ENCODE measurements at places on chromosomes 6 and 20.

- DNase-seq = no peak
Observed at GRCh38 chr6:151029970-151030369, 164.5 kb downstream of the MTHFD1L start.

- DNase-seq = peak; percentile 35
Observed at GRCh38 chr20:52226370-52226769, 34.8 kb upstream of the ZFP64 start.

DNA sequence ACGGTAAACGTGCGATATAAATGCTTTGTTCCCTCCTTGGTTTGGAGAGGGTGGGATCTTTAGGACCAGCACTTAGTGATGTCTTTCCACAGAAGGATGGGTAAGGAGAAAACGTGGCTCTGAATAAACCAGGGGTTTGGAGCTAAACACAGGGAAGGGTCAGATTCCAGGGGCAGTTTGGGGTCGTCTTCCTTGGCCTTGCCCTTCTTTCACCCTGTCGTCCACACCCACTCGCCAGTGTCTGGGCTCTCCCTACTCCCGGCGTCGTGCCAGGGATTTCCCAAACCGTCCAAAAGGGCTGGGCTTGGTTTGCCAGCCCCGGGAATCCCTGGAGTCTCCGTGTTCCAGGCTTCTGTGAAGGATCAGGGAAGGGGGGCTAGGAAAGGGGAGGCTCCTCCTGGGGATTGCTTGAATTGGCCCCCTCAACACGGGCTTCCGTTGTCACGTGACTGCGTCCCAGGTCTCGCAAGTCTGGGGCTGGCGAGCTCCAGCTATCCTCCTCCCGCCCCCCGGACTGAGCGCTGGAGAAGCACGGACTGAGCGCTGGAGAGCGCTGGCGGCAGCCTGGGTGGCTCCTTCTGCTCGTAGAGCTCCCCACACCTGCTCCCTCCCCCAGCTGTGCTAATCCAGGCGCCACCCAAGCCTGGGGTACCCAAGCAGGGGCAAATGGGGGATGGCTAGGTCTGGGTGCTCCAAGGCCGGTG lies 9.4 kb upstream of the ARMC12 start:
- DNase-seq = peak; percentile 93

DNA sequence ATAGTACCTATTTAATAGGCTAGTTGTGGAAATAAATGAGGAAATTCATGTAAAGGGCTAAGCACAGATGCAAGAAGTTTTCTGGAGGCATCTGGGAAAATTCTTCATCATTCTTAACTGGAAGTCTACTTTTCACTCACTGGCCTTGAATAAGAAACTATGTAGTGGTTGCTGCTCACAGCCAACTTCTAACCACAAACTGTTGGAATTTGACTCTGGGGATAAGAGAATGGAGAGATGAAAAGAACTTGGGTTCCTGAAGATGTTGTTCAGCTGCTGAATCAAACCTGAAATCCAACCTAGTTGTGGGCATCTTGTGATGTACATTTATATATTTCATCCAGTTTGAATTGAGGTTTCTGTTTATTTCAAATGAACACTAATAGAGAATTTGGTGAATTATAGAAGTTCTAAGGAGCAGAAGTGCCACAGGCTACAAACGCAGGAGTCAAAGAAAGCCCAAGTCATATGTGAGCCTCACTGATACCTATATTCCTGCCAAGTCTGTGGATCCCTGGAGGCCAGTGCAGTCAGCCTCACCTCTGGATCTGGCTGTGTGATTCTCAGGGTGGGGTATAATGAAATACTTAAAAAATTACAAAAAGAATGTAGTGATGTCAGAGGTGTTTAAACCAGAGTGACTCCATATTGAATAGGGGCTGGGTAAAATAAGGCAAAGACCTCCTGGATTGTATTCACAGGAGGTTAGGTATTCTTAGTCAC lies 18.7 kb upstream of the MEI4 start:
- no peak for DNase-seq

GRCh38 chr20:25527949-25528348 lies 57.4 kb downstream of the NINL start:
- DNase-seq = no peak

DNA sequence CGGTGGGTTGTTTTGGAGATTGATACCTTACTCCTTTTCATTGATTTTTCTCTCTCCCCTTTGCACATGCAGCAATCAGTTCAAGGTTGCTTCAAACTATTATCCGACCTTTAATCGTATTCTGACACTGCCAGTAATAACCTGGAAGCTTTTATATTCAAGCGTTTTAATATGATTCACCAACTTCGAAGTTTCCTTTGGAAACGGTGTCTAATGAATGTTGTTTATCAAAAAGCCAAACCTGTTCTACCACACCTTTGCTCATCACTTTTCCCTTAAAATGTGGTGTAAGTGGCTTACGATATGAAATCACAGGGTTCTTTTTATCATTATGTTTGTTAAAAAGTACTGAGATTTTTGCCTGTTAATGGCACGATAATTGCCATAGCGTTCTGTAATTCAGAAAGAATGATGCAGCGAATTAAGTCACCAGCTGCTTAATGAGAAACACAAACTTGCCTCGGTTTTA lies 660 bp downstream of the STXBP5 start:
- peak; percentile 20 for DNase-seq

DNA sequence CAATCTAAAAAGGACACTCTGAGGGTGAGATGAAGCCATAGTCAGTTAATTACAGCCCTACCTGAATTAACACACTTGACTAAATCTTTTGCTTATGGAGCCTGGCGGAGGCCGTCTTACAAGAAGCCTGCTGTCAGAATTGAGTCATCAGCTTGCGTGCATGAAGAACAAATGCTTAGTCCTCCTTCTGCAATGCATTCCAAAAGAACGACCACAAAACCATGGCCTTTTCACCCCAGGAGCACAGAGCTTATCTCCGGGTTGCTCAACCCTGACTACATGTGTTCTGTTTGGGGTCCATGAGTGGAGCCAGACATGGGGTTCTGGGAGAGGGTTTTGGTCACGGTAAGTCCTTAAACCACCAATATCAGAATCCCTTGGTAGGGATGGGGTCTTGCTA lies 318.1 kb downstream of the CLIC5 start:
- no peak for DNase-seq

DNA sequence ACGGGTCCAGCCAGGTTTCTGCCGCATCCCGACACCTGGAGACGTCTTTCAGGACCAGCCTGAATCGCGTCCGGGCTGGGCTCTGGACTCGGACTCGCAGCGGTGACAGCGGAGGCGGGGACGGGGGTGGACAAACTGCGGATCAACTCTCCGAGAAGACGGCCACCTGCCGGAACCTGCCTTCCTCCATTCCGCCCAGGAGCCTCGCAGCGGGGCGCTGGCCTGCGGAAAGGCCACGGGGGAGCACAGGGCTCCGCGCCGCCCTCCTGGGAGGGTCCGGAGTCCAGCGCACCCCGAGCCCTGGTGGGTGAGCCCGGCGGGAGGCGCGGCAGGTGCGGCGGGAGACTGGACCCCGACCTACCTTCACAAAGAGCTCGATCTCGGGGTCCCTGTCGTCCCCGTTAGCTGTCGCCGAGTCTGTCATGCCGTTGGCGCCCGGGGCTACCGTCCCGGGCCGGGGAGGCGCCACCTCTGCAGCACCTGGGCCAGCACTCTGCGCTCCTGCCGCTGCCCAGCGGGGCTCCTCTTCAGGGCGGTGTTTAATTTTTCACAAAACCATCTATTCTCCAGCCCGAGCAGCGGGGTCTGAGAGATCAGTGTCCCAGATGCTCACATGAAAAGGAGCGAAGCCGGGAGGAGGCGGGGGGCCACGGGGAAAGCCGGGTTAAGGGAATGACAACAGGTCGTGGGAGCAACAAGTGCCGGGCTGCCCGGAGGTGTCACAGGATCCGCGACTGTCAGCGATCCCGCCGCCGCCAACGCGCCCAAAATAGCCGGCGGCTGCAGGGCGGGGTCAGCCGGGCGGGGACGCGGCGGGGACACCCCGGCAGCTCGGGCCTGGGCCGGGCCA lies at the start of gene CLIC5:
Gene CLIC5 (minus strand): TSS at position 742 of the 850 bp plus-strand sequence. CDS start 318 bp downstream, at position 424.
- peak; percentile 35 for DNase-seq

- DNase-seq = no peak
Observed at GRCh38 chr6:36598739-36599318, 4.7 kb downstream of the SRSF3 start.

DNA sequence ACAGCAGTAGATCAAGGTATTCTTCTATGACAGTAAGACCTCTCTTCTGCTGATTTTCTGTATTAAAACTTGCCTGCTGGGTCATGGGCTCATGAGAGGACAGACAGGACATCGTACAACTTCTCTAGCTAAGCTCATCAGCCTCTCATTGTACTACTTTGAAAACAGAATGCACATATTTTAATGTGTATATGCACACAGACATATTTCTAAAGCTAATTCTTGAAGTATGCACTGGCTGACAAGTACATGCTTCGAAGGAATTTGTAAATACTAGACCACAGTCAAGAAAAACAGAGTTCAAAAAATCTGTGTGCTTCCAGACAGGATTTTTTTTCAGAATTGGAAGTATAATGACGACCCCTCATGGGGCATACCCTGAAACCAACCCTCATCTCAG lies 81.7 kb upstream of the CD83 start:
- DNase-seq = no peak

DNA sequence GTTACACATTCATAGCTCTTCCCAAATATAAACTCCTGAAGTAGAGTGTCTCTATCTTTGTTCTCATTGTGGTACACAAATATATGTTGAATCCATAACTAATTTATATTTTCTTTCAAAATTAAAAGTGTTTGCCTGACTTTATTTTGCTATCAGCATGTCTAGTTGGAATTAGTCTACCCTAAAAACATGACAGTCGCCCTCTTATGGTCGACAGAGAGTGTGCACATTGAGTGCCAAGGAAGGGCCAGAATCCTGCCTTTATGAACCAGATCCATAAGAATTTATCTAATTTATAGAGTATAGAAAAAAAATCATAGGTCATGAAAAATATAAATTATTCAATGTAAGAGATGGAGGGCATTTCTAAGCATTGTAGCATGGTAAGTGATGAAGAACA lies 12.3 kb upstream of the DEFB112 start:
- DNase-seq = no peak

GRCh38 chr6:143708889-143709288 lies 31.1 kb downstream of the PHACTR2 start:
- DNase-seq = no peak

DNA sequence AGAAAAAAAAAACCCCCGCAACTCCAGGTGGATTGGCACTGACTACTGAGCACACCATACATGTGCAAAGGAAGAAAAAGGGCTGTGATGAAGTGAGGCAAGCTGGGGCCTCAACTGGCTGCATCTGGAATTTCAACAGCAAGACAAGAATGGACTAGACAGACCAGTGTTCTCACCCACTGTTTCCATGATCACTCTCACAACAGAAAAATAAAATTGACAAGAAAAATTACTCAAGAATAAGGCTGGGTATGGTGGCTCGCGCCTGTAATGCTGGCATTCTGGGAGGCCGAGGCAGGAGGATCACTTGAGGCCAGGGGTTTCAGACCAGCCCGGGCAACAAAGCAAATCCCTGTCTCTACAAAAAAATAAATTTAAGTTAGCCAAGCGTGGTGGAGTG lies 18.8 kb downstream of the ZNF217 start:
- no peak for DNase-seq

DNA sequence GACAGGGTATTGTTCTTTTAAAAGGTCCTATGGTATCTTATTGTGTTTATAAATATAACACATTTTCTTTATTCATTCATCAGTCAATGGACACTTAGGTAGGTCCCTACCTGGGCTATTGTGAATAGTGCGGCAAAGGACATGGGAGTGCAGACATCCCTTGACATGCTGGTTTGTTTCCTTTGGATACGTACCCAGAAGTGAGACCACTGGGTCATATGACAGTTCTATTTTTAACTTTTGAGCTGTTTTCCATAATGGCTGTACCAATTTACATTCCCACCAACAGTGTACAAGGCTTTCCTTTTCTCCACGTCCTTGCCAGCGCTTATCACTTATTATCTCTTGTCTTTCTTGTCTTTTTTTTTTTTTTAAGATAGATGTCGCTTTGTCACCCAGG lies 627.5 kb downstream of the PRKN start:
- DNase-seq = no peak

DNA sequence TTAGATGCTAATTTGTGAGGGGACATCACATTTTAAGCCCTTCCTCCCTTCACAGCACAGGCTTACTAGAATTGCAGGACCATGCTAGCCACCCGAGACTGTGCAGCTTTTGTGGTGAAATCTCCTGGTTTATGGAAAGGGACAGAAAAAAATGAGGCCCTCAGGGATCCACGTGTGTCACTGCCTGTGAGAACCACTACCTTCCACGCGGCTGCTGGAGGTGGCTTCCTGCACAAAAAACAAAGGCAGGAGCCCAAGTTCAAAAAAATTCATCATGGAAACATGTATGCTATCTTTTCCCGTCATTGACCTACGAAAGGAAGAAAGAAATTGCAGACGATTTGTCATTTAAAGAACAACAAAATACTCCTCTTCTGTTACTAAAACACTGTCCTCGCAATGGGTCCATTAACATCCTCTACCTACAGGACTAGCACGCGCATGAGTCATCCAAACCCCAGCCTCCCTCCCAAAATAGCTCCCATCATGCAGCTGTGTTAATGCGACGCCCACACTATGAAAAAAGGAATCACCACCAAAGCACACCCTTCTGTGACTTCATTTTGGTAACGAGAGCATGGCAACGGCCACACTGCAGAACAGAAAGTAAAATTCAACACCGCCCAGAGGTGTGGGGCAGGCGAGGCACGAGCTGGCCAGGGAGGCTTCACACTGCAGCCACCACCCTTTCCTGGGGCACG lies 45.7 kb downstream of the RAMACL start:
- DNase-seq = no peak

DNA sequence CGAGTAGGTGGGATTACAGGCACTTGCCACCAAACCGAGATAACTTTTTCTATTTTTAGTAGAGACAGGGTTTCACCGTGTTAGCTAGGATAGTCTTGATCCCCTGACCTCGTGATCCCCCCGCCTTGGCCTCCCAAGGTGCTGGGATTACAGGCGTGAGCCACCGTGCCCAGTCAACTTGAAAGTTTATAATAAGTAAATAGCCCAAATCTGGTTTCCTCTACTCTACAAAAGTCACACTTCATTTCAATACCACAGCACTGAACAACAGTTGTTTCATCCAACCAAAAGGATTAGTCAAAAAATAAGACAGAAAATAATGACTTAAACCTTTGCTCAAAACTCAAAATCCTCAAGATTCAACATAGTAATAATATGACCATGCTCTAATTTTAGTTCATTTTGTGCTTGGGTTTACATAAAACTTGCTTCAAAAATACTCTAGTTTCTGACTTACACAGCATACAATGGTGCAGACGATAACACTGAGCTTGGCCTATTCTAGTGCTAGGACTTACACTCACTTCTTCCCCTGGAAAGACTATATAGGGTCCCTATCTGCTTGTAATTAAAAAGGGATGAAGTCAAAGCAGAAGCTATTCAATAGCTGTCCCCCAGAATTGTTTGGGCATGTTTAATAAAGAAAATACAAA lies 56.7 kb downstream of the NT5E start:
- no peak for DNase-seq

Data from tongue (tissue), 3 donors.